ENCODE measurements at places on chromosomes 4 and X. TPM values are rescaled to one million over a fixed set of nuclear protein-coding genes. Genes with fewer than 3 reads are reported as not detected.
A peak's percentile ranks its signal among the peaks of the same experiment; 100 is the strongest.

GAGE2A gene
- total RNA-seq = not detected

TLL1 gene
- 2.0 TPM for total RNA-seq

MAGEE2 gene
- total RNA-seq = not detected

MAGEC1 gene
- not detected for total RNA-seq

FAM53A gene
- 2.5 TPM for total RNA-seq

CENPVL1 gene
- total RNA-seq = 0.07 TPM

ACE2 gene
- 0.06 TPM for total RNA-seq

NXF2B gene
- not detected for total RNA-seq

PASD1 gene
- total RNA-seq = not detected

PDGFRA gene
- not detected for total RNA-seq

GRCh38 chr4:129264008-129264657 is 168.2 kb downstream of the C4orf33 start:
- DNase-seq = no peak

- no peak for DNase-seq
Measured at GRCh38 chr4:121827853-121828252, 4.2 kb upstream of the CCNA2 start.

- no peak for DNase-seq
Measured at GRCh38 chr4:153239409-153239808, 35.2 kb downstream of the TRIM2 start.

GRCh38 chr4:69876071-69876470 is 16.1 kb upstream of the SULT1E1 start:
- DNase-seq = no peak

DNA sequence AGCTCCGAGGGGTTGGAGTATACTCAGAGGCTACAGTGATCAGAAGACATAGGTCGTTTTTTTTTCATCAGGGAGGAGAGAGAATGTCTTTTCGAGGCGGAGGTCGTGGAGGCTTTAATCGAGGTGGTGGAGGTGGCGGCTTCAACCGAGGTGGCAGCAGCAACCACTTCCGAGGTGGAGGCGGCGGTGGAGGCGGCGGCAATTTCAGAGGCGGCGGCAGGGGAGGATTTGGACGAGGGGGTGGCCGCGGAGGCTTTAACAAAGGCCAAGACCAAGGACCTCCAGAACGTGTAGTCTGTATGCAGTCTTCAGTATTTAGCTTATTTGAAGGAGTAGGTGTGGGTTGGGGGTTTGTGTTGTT is 500 bp downstream of the GAR1 start:
- no peak for DNase-seq

GRCh38 chr4:48024522-48024921 is 8.0 kb downstream of the NIPAL1 start:
- DNase-seq = no peak

DNA sequence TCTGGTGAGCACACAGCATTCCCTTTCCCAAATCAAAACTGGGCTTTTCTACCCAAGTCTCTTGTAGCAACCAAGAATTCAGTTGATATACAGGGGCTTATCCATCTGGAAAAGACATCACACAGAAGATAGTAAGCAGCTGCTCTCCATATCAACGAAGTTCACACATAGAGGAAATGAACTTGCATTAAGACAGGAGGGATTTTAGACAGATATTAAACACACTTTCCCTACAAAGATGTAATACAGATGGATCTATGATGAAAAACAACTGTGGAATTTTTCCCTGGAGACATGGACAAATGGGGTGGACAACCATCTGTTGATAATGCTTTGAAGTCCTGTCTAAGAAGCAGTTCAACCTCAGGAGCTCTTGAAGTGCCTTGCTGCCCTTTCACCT is 9.8 kb upstream of the PDE5A start:
- DNase-seq = no peak

GRCh38 chr4:158590306-158590705 is 68.6 kb downstream of the RXFP1 start:
- no peak for DNase-seq

DNA sequence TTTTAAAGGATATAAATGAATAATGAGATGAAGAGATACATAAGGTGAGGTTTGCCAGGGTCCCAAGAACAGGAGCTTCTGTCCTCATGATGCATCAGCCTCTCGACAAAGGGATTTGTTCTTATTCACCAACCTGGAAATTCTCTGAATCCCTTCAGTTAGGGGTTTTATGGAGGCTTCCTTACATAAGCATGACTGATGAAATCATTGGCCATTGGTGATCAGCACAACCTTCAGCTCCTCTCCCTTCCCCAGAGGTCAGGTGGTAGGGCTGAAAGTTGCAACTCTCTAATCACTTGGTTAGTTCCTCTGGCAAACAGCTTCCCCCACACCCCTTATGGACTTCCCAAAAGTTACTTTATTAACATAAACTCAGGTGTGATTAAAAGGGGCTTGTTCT is 222.0 kb downstream of the SPRY1 start:
- DNase-seq = no peak

- no peak for DNase-seq
Measured at GRCh38 chrX:150902434-150903109, 4.1 kb upstream of the CD99L2 start.

DNA sequence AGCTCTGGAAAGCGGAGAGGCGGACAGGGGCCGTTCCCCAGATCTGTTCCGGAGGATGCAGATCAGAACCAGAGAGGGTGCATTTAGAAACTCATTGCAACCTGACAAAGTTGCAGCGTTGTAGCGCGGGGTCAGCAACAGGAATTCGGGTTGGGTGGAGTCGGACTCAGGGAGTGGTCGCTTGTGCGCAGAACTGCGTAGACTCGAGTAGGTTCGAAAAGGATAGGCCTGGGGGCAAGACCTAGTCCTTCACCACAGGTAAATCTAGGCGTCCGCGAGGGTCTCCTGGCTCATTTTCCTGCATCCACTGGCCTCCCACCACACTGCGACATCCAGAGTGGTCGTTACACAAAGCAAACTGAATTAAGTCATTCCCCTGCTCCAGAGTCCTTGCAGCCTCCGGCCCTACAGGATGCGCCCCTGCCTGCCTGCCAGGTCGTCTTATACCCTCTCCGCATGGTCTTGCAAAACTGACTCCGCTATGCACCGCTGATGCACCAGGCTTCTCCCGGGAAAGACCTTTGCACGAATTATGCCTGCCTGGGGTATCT is 4.7 kb upstream of the ZNF518B start:
- DNase-seq = no peak

GRCh38 chr4:139564502-139564901 is 8.5 kb upstream of the SETD7 start:
- DNase-seq = no peak

DNA sequence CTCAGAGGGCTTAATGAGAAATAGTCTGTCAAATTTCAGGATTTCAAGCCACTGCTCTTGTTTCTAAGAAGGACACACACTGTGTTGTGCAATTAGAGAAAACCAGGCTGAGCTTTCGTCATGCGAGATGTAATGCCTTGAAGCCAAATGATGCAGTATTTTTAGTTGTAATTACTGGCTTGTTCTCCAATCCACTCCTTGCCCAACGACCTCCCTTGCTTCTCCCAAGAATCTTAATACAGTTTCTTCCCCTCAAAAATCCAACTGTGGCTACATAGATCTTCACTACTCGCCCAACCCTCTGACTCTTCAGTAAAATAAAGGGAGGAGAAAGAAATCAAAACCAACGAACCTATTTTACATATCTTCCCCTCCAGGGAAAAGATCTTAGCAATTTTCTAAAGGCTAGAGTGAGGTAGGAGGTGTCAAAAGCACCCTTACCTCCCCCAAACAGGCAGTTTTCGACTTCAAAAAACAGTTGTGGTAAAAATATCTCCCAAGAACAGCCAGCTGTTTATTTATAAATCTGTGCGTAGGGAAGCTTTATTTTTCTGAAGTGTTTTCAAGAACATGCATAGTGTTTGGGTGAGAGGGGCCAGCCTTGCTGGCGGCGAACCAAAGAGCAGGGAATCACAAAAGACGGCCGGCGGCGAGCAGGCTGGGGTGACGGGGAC is 68.7 kb downstream of the MGST2 start:
- DNase-seq = peak; percentile 45

DNA sequence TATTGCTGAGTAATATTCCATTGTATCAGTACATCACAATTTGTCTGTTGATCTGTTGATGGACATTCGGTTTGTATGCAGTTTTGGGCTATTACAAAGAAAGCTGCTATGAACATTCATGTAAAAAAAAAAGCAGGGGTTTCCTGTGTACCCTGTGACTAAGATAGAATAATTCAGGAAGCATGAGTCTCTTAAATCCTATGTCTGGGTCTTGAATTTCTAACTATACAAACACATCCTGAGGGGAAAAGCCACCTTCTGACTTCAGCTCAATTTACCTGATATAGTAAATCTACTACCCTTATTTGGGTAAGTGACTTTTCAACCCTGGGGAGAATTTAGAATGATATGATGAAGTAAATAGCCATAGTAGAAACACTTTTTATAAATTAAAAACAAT is 94.6 kb upstream of the FUNDC1 start:
- DNase-seq = no peak

DNA sequence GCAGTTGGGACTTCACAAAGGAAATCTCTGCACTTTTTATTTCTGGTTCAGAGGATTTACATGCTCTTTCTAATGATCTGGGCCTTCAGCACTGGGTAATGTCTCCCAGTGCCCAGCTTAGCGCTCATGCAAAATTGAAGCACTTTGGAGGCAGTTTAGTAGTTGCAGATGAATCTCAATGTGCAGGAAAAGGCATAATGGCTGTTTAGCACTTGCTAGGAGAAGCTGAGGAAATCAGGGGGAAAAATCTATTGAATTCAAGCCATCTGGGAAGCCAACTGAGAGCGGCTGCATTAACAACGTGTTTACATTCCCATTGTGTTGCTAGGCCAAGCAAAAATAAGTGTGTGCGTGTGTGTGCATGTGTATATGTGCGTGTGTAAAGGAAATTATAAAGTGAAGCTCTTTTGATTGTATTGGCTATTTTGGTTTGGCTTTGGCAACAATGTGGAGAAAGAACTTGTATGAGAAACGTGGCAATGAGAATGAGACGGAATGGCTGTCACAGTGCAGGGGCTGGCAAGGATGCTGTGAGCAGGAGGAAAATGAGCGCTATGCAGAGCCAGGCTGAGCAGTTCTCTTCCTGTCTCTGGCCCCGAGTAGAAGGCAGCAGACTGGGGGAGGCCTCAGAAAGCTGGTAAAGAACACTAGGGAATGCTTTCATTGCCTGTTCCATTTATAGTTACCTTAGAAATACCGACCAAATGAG is 231.5 kb downstream of the UNC5C start:
- no peak for DNase-seq

- no peak for DNase-seq
Measured at GRCh38 chrX:13418126-13419097, 98.6 kb upstream of the ATXN3L start.

- no peak for DNase-seq
Measured at GRCh38 chr4:185309770-185310169, 86.0 kb downstream of the LRP2BP start.

DNA sequence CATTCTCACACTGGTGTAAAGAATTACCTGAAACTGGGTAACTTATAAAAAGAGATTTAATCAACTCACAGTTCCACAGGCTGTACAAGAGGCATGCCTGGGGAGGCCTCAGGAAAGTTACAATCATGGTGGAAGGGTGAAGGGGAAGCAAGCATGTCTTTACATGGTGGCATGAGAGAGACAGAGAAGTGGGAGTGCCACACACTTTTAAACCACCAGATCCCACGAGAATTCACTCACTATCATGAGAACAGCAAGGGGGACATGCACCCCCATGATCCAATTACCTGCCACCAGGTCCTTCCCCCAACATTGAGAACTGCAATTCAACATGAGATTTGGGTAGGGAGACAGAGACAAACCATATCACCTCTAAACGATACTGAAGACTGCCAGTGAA is 23.0 kb downstream of the EPGN start:
- DNase-seq = no peak

DNA sequence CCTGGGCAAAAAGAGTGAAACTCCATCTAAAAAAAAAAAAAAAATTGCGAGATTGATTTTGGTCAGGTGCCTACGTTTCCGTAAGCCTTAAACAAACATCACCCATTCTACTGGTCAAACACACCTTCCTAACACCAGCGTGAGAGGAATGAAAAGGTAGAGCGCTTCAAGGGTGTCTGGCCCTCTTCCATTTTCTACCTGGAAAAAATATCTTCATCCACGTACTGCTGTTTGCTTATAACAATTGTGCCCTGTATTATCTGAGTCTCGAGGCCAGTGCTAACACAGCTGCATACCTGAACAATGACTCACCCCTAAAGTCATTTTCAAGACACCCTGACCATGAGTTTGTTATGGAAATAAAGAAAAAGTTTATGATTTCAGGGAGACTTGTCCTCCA is 13.9 kb downstream of the TMSB4X start:
- DNase-seq = no peak

GRCh38 chr4:32607978-32608377 is 1887.8 kb downstream of the PCDH7 start:
- DNase-seq = no peak

DNA sequence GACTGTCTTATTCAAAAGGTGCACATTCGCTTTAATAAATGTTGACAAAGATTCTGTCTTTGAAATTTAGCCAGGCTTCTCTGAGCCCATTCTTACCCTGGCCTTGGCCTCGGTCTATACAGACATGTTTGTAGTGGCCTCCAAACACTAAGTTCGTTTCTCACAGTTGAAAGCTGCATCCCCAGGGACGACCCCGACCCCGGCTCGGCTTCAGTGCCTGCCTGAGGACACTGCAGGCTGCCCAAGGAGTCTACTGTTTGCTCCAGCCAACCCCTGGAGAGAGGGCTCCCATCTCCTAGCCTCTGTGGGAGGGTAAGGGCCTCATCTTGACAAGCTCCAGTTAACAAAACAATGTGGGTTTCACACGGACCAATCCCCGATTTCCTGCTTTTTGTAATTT is 390.6 kb upstream of the ZFP42 start:
- no peak for DNase-seq

DNA sequence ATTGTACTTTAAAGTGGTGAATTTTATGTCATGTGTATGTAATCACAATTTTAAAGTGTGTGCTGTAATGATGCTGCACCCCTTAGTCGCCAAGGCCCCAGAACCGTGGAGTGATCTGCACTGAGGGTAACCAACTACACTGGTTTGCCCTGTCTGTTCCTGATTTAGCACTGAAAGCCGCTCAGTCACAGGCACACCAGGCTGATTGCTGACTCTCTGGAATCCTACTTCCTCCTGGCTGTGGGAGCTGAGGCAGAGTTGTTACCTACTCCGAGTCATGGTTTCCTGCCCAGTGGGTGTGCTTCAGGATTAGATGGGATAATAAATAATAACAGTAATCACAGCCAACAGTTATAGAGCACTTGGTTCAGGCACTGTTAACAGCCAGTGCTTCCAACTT is 645.4 kb downstream of the BCOR start:
- no peak for DNase-seq

DNA sequence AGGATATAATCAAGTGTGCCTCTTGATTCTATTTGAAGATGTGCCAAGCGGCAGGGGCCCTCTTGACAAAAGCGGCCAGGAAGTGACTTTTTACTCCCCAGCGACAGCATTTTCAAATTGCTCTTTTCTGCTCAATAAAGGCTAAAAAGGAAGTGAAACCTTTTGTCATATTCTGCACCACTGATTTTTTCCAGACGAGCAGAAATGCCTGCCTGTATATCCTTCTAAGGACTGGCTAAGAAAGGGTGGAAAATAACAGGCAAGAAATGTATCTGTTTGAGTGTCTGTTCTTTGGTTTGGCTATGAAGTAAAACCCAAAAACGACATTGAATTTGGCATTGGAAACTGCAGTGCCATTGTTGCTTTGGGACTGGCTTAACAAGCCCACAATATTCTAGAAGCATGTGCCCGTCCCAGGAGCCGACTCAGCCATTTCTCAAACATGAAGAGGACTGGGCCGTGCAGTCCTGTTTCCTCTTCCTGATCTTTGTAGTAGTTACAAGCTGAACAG is 25.4 kb downstream of the TMSB4X start:
- no peak for DNase-seq

- no peak for DNase-seq
Measured at GRCh38 chrX:118153270-118153669, 36.7 kb upstream of the KLHL13 start.

- no peak for DNase-seq
Measured at GRCh38 chrX:12790885-12791256, 341 bp upstream of the PRPS2 start.

Measured in epithelial cell of proximal tubule (primary cell).